Mesenchymal stem cell (in vitro differentiated cells and primary cell): ENCODE measurements at places on chromosomes 5 and 9.

DNA sequence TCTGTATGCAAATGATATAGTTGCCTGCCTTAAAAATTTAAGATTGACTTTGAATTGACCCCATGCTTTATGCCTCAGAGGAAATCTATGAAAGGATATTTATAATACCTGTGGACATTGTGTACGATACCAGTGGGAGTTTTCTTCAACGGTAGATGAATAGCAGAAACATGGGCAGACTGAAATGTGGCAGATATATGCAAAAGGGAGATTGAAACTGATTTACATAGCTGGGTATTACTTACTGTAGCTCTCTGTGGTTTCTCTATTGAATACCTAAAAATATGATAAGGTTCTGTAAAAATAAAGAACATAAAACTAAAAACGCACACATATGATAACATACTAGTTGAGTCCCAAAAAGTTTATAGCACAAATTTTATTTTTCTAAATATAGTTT is 345.2 kb upstream of the PCSK5 start:
- no peak for DNase-seq

GRCh38 chr9:34386656-34387055 is 10.0 kb upstream of the MYORG start:
- DNase-seq = no peak

DNA sequence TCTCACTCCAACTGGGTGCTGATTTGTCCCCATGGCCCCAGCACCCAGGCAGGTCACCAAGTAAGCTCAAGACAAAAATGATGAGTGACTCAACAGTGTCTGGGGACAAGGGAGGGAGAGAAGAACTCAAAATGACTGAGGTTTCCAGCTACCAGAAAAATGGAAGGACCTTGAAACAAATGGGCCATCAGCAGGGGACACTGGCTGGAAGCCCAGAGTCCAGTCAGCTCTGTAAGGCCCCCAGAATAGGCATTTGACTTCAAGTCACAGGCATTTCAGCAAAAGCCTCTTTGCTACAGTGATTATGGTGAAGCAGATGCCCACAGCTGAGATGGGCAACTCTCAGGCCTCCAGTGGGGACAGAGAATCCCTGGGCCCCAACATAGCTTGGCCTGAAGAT is 139.0 kb upstream of the GABRP start:
- no peak for DNase-seq

GRCh38 chr5:164188733-164189148 is 683.3 kb downstream of the MAT2B start:
- no peak for DNase-seq
